ENCODE measurements at places on chromosomes 2 and 18.

DNA sequence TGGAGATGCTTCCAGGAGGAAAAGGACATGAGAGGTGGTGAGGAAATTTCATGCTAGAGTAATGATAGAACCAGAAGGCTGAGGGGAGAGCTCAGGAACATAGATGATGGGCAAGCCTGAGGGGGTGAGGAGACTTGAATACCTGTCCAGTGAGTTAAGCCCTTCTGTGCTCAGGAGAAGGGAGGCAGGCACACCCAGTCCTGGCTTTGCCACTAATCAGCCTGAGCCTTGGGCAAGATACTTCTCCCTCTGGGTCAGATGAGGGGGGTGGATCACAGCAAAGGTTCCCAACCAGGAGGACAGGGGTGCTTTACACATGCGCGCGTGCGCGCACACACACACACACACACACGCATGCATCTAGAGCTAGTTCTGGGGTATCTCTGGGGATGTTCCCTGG, 151.6 kb upstream of the MSH6 start:
- no peak for DNase-seq

DNA sequence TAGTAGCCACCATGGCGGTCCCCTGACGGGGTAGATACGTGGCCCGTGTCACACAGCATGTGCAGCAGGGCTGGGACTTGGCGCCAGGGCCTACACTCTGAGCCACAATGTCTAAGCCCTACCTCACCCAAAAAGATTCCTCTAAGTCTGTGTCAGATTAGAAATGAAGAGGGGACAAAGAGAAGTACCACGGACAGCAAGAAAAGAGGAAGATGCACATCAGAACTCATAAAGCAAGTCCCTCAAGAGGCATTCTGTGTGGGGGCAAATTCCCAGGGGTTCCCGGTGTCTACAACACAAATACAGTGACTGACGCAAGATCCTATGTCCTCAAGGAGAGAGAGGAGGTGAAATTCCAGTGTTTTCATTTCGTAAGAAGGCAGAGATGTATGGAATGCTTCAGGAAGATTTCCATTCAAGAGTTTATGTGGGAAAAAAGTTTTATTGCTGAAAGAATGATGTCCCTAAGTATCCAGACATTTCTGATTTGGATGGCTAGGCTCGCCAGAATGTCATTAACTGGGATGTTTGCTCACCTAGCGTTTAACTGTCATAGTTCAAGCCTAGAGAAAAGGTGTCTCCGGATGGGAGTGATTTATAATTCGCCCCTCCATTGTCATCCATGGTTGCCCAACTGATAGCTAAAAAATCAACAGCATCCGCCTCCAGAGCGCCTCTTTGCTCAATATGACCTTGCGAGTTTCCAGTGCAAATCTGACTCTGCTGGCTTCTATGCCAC, 75.6 kb upstream of the CHMP1B start:
- DNase-seq: no peak

- no peak for DNase-seq
These were observed 66.2 kb downstream of the TRAPPC8 start for GRCh38 chr18:31876707-31877106.

DNA sequence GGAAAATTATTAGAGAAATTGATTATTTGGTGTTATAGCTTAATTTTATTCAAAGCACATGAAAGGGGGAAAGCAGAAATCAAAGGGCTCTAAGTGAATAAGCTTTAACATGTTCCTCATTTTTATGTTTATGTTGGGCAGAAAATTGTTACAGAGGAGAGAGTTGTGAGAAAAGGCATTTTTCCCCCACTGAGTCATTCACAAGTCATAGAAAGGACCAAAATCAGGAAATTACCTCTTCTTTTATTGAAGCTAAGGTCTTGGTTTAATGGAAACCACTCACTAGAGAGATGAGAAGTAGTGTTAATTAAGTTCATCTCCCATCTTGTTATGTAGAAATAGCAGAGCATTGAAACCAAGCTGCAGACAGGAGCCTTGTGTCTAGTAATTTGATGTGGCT, 175.3 kb upstream of the THUMPD2 start:
- DNase-seq: no peak

GRCh38 chr18:6476880-6477279, 62.2 kb upstream of the L3MBTL4 start:
- no peak for DNase-seq

DNA sequence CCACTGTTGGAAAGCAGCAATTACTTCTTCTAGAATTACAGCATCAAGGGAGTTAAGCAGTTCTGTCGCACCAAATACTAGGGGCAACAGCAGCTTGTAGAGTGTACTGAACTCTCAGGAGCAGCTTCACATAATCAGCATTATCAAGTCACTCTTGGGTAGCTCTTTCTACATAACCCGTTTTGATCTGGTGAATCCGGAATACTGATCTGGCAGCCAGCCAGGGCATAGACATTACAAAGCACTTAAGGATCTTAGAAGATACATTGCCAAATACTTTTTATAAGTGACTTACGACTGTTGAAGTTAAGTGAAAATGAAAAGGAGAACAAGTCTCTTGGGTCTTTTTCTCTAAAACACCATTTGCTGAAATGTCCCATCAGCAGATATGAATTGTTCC, 73.2 kb upstream of the NETO1 start:
- no peak for DNase-seq

DNA sequence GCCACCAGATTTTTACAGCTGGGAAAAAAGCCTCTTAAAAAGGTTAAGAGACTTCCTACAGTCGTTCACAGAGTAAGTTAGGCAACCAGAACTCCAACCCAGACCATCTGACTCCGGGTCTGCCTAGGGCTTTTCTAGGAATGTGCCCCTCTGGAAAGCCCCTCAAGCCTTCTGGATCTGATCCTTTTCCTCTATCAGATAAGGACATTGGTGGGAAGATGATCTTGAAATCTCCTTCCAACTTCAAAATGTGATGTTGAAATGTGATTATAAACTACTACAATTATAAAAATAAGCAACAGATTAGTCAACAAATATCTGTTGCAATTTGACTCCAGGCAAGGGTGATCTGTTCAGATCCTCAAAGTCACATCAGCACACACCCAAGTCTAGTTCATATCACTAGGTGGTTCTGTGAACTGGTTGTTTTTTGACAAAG, 270.4 kb downstream of the ARHGAP15 start:
- no peak for DNase-seq

DNA sequence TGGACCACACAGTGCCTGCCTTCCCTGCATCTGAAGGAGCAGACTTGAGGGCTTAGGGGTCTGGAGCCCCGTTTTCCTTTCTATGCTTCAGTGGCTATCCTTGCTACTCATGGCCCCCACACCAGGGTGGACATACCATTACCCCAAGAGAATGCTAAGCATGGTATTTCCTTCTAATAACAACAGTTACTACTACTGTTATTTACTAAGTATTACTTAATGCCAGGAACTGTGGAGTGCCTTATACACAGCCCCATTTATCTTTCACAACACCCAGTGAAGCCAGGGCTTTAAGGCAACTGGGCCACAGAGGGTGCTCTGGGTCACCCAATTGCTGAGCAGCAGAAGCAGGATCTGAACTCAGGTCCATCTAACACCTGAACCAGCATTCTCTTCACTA, 5.8 kb upstream of the PAX8 start:
- DNase-seq: no peak

DNA sequence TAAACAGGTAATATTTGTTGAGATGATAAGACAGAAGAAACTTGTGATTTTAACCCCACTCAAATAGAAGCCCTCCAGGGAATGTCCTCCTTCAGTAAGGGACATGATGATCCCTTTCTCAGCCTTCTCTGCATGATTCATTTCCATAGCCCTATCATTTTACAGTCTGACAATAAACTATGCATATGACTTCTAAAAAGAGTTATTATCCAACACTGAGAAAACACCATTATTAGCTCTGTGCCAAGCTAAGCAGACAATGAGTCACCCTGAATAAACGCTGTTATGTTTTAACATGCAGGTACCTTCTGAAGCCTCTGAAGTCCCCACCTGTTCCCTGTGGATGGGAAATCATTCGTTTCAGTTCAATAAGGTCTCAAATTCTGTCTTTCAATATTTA, 54.7 kb downstream of the DTNB start:
- no peak for DNase-seq
